ENCODE measurements at places on chromosomes 6 and 20. TPM values are rescaled to one million over a fixed set of nuclear protein-coding genes. Genes with fewer than 3 reads are reported as not detected.

DNA sequence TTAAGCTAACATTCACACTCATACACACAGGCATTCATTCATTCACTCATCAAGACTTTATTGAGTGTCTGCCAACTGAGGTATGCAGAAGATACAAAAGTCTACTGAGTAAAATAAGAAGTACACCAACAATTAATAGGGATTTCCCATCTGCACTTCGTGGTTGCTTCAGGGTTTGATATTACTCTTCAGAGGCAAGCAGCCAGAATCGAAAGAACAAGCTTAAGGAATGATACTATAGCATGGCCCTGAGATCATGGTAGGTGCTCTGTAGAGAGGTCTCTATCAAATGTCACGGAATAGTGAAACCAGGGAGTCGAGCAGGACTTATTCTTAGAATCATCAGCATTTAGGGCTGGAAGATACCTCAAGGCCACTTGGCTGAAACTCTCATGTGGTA, 135.4 kb downstream of the NRN1 start:
- DNase-seq = no peak

- DNase-seq = no peak
These were observed 132.9 kb upstream of the MYLIP start for GRCh38 chr6:15996030-15996429.

DNA sequence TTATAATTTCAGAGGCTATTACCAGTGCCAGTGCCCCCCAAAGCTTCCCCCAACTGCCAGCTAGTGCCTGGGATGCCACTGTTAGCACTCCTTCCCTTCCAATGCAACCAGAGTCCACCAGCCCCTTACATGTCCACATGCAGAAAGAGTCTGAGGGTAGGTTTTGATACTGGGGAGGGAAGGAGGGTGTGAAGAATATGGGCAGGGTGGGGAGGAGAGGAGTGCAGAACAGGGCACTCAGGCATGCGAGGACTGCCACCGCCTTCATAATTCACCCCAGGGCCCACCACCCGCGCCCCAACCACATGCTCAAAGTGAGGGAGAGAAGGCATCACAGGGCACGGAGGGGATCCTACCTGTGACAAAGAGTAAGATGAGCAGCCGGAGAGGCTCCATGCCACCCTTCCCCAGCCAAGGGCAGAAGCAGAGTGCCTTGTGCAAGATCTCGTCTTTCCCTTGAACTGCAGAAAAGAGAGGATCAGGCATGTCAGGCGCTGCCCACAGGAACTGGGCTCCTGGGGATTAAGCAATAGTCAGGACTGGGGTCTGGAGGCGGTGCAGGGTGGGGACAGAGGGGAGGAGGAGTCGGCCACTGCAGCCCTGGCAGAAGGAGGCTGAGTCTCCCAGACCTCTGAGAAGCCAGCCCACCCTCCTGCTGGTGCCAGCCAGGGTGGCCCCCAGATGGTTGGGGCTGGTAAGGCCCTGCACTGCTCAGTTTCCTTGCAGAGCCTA, at the start of gene TREM2:
Gene TREM2, minus strand, starts transcription at position 430 of the 732 bp plus-strand sequence. Its CDS starts 34 bp downstream, at position 396.
- no peak for DNase-seq

DNA sequence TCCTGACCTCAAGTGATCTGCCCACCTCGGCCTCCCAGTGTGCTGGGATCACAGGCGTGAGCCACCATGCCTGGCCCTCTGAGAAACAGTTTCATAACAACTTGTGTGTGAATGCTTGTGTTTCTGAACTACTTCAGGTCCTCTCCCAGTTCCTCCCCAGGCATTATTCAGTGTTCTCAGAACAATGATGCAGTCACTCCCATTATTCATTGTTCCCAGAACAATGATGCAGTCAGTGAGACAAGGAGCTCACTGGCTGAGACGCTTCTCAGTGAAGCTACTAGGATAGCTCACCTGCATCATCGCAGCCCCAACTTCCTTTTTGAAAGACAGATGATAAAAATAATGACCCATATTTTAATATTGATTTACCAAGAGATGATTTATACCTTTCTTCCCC, 71.5 kb downstream of the NDUFAF5 start:
- DNase-seq = no peak

C6orf15 gene
- total RNA-seq = not detected

ZNF334 gene
- total RNA-seq = 14.0 TPM

Measured in fibroblast of the aortic adventitia (primary cell).